ENCODE measurements at places on chromosomes 5 and 9.

- no peak for DNase-seq
These were observed 10.4 kb upstream of the ZBTB43 start for GRCh38 chr9:126794441-126794840.

GRCh38 chr5:23677996-23678395 is 170.6 kb downstream of the PRDM9 start:
- DNase-seq: no peak

- DNase-seq: no peak
These were observed 225.3 kb downstream of the NTRK2 start for GRCh38 chr9:84894859-84895258.

DNA sequence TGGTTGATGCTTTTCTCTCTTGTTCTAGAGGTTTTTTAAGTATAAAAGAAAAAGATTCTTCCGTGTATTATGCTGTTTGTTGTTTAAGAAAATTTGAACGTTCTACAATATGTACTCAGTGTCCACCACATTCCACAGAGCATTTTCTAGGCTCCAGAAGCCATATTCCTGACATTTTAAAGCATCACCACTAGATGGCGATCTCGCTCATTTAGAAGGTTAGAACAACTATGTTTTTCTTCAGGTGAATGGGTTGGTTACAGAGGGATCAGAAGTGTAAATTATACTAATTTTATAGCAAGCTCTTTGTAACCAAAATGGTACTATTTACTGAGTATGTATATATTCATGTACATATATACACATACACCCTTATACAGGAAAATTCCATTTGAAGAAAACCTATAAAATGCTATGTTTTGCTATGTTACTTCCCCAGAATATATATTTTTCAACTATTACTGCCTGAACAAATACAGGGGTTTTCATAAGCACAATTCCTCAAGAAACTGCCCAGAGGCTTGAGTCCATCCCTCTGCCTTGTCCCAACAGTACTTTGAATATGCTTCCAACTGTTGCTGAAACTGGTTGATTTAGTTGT is 284.3 kb downstream of the CCDC171 start:
- DNase-seq: peak; percentile 4

GRCh38 chr9:77011973-77012821 is 7.3 kb upstream of the FOXB2 start:
- DNase-seq: no peak

- no peak for DNase-seq
These were observed 44.9 kb upstream of the MTMR12 start for GRCh38 chr5:32357658-32358057.

DNA sequence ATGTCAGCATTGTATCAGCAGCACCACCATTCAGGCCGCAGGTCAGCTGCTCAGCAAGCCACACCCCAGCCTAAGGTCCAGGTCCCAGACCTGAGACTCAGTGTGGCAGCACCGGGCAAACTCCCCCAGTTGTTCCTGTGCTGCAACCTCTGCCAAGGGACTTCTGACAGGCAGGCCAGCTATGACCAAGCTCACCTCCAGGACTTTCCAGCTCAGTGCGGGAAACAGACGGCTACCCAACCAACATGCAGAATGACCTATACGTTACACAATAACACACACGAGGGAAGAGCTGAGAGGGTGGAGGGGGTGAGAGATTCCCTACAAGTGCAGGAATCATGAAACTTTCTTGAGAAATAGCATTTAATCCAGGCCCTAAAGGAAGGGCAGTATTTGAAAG is 143.7 kb downstream of the FSTL4 start:
- no peak for DNase-seq

DNA sequence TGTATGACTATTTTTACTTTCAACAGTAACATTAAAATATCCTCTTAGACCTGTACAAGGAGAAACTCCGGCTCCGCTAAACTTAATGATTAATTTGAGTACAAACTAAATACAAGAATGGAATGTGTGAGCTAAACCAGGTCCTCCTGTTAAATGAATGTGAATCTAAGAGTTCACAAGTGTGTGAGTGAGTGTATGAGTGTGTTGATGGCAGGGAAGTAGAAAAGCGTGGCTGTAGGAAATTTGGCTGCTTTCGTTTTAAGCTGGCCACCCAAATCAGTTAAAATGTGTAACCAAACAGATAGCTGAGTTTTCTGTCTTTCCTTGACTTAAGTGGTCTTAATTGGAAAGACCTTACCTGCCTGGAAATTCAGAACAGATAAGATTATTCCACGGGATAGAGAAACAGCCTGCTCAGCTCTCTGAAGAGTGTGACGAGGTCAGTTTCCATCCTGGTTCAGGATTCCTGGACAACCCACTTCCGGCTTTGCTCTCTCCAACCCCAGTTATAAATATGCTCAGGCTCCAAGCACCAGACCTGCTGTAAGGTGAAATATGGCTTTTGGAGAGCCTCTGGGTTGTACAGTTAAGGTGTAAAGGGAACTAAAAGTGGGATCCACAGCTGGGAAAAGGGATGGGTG is 908.6 kb upstream of the EDIL3 start:
- no peak for DNase-seq

GRCh38 chr5:168211245-168211644 is 80.2 kb upstream of the WWC1 start:
- no peak for DNase-seq

- no peak for DNase-seq
These were observed 114.4 kb downstream of the SEC61B start for GRCh38 chr9:99336531-99336930.

- DNase-seq: peak; percentile 28
These were observed 42.4 kb downstream of the CWC27 start for GRCh38 chr5:64811050-64811640.

DNA sequence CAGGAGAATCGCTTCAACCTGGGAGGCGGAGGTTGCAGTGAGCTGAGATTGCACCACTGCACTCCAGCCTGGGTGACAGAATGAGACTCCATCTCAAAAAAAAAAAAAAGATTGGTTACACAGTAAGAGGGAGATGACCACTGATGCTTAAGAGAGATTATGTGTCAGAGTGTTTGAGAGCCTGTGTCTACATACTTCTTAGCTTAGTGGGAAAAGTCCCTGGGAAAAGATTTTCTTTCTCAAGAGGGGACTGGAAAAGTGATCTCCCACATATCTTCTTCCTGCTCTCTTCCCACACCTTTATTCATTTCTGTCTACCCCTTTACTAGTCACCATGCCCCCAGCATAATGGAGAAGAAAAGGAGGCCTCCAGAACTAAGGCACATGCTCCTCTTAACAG is 55.2 kb downstream of the MCTP1 start:
- no peak for DNase-seq

DNA sequence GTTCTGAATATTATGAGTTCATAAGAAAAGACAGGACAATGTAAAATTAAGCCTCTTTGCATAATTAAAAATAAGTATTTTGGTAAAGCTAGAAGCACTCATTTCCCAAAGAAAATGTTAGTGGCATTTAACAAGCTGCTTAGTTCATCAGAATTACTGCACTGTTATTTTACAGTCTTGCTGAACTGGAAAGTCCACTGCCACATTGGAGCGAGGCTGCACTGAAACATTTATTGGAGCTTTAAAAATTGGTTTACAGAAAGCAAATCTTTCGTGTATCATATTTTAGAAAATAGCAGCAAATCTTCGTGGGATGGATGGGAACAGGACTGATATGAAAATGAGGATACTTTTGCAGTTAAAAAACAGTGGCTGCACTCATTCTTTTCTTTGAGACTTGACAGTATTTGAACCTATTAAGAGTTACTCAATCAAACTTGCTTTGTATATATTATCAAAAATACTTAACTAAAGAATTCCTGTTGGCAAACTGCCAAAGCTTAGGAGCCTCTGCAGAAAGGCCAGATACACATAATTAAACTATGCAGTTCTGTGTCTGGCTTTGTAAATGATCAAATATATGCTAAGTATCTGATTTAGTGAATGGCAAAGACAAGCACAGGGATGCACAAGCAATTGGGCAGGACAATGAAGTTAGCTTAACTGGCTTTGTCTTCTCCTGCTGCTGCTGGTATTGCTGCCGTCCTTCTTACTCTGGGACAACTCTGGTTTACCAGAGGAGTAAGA is 16.5 kb upstream of the FBXL7 start:
- DNase-seq: no peak
